CD8-positive, alpha-beta memory T cell (primary cell): ENCODE measurements at places on chromosomes 3 and 15. TPM values are rescaled to one million over a fixed set of nuclear protein-coding genes. Genes with fewer than 3 reads are reported as not detected.
A peak's percentile ranks its signal among the peaks of the same experiment; 100 is the strongest.

DNA sequence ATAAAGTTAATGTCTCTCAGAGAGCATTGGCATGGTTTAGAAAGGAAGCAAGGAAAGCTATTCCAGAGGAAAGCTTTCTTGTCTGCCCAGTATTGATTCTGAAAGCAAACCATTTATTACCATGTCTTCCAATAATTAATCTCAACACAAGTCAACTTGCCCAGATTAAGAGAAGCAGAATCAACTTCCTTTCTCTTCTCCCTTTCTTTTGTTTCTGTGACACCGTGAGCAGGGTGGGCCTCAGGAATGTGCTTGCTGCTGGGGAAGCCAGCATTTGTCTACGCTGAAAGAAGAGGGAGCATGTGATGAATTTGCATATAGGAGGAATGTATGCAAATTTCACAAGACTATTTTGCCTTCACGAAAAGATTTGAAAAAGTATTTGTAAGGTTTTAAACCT, 368.6 kb upstream of the ROPN1 start:
- no peaks in the 10 kb centered on the region for H3K36me3 ChIP-seq
- H3K4me3 ChIP-seq = no peak overlapping the region
- no peak for DNase-seq

DNA sequence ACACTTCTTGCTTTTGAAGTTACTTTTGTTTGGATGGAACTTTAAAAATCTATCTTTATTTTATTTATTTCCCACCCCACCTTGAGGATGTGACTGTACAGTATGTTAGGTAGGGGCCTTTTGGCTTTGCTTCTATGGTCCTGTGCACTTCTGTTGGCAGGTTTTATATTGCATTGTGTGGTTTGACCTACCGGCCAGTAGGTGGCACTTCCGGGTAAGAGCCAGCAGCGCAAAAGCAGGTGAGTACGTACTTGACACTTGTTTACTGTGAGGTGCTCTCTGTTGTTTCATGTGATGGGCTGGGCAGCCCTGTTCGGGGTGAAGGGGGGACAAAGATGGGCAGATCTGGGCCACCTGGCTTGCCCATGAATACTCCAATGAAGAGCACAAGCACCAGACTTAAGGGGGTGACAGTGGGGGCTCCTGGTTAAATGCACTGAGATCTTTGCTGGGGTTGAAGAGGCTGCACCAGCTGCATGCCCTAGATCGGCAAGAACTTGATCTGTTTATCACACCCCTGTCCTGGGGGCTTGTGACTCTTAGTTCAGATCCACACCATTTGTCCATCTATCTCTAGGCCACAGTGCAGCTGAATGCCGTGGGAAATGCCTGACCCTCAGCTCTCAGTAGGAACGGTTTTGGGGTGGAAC, 131.6 kb downstream of the NLGN1 start:
- no peak for DNase-seq
- no peaks in the 10 kb centered on the region for H3K4me1 ChIP-seq
- H3K27me3 ChIP-seq = no peaks in the 10 kb centered on the region

- H3K27ac ChIP-seq = peak overlapping the region; percentile 100
- peaks cover 57% of the 10 kb centered on the region for H3K36me3 ChIP-seq
- peak; percentile 88 for DNase-seq
- peak overlapping the region; percentile 79 for H3K4me3 ChIP-seq
- H3K27me3 ChIP-seq = no peaks in the 10 kb centered on the region
Measured at GRCh38 chr15:44712346-44713005, 1.2 kb downstream of the B2M start.

DNA sequence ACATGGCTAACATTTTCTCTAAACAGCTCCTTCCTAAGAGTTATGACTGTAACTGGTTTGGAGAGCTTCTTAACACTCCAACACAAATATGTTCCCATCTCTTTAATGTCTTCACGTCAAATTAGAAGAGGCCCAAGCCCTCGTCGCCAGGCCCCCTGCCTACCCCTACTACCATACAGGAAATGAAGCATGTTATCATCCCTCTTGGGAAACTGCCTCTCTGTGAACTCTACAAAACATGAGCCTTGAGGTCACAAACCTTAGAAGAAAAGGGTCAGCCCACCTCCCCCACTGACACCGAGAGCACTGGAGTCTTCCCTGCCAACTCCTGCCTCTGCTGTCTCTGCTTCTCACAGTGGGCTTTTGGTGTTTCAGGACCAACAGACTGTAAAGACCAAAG, 243.1 kb upstream of the STT3B start:
- H3K4me3 ChIP-seq = no peak overlapping the region
- H3K27ac ChIP-seq = no peak overlapping the region
- no peaks in the 10 kb centered on the region for H3K36me3 ChIP-seq
- H3K4me1 ChIP-seq = no peaks in the 10 kb centered on the region
- H3K27me3 ChIP-seq = no peaks in the 10 kb centered on the region

GRCh38 chr15:34360298-34360697, 6.7 kb downstream of the LPCAT4 start:
- no peak overlapping the region for H3K4me3 ChIP-seq
- peaks cover 16% of the 10 kb centered on the region for H3K36me3 ChIP-seq
- no peak for DNase-seq
- no peak overlapping the region for H3K27ac ChIP-seq
- peaks cover 7% of the 10 kb centered on the region for H3K4me1 ChIP-seq
- no peaks in the 10 kb centered on the region for H3K27me3 ChIP-seq

DNA sequence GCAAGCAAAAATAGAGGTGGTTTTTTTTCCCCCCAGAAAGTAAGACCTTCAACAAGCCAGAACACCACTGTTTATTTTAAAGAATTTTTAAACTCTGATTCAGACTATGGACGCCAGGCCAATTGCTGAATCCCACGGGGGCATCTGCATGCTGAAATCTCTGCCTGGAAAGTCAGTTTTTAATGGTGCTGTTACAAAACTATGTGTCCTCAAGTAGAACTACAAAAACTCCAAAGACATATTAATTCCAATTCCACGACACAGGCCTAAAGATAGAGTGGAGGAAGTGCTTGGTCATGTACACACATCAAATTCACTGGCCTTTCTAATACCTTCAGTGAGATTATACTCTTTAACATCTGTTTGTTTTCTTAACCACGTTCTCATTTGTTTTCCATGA, 490.5 kb upstream of the NR2F2 start:
- H3K4me3 ChIP-seq = peak overlapping the region; percentile 5
- no peak overlapping the region for H3K27ac ChIP-seq

- H3K27me3 ChIP-seq = no peaks in the 10 kb centered on the region
- no peak for DNase-seq
- H3K4me3 ChIP-seq = peak overlapping the region; percentile 23
- peaks cover 13% of the 10 kb centered on the region for H3K4me1 ChIP-seq
Measured at GRCh38 chr3:133442518-133442917, 42.7 kb downstream of the BFSP2 start.

DNA sequence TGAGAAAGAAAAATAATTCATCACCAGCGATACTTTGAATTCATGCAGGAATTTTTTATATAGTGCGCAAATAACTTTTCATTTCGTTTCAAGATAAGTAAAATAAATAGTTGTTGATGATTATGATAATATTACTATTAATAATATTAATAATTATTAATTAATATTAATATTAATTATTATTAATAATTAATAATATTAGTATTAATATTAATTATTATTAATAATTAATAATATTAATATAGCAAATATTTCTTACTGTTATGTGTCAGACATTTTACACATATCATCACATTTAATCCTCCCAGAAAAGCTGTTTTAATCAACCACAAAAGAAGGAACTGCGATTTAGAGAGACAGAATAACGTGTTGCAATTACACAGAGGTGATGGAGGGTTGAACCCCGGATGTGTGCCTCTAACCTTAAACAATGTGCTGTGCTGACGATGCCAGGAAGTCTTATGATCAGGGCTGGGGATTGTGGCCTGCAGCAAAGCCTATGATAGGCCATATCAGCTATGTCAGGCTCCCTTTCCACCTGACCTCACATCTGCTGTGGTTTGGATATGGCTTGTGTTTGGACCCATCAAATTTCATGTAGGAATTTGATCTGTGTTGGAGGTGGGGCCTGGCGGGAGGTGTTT, 263.5 kb upstream of the NR2F2 start:
- H3K27me3 ChIP-seq = no peaks in the 10 kb centered on the region
- no peak overlapping the region for H3K27ac ChIP-seq
- DNase-seq = no peak
- H3K4me3 ChIP-seq = no peak overlapping the region
- H3K4me1 ChIP-seq = no peaks in the 10 kb centered on the region
- no peaks in the 10 kb centered on the region for H3K36me3 ChIP-seq

GRCh38 chr3:183558495-183558894, 3.0 kb upstream of the KLHL6 start:
- H3K27me3 ChIP-seq = no peaks in the 10 kb centered on the region
- peaks cover 12% of the 10 kb centered on the region for H3K4me1 ChIP-seq
- no peak for DNase-seq
- H3K27ac ChIP-seq = no peak overlapping the region

- H3K4me1 ChIP-seq = no peaks in the 10 kb centered on the region
- no peak overlapping the region for H3K4me3 ChIP-seq
- no peaks in the 10 kb centered on the region for H3K36me3 ChIP-seq
- no peak for DNase-seq
- no peak overlapping the region for H3K27ac ChIP-seq
Measured at GRCh38 chr15:76169018-76169417, 109.2 kb downstream of the TMEM266 start.

- no peak for DNase-seq
- no peak overlapping the region for H3K27ac ChIP-seq
- H3K27me3 ChIP-seq = no peaks in the 10 kb centered on the region
Measured at GRCh38 chr15:51117270-51117669, 22.6 kb upstream of the TNFAIP8L3 start.

DNA sequence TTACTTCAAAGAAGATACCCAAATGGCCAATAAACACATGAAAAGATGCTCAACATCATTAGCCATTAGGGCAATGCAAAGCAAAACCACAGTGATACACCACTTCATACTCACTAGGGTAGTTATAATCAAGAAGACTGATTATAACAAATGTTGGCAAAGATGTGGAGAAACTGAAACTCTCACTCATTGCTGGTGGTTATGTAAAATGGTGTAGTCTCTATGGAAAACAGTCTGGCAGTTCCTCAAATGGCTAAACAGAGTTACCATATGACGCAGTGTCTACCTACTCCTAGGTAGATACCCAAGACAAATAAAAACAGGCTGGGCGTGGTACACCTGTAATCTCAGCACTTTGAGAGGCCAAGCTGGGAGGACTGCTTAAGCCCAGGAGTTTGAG, 3.5 kb upstream of the ZFAND6 start:
- no peak overlapping the region for H3K27ac ChIP-seq
- H3K4me3 ChIP-seq = no peak overlapping the region
- peaks cover 5% of the 10 kb centered on the region for H3K4me1 ChIP-seq
- no peak for DNase-seq
- H3K36me3 ChIP-seq = no peaks in the 10 kb centered on the region

- DNase-seq = no peak
- H3K4me1 ChIP-seq = peaks cover 44% of the 10 kb centered on the region
- no peak overlapping the region for H3K4me3 ChIP-seq
- H3K36me3 ChIP-seq = no peaks in the 10 kb centered on the region
Measured at GRCh38 chr3:196634224-196634623, 5.3 kb upstream of the NRROS start.

DNA sequence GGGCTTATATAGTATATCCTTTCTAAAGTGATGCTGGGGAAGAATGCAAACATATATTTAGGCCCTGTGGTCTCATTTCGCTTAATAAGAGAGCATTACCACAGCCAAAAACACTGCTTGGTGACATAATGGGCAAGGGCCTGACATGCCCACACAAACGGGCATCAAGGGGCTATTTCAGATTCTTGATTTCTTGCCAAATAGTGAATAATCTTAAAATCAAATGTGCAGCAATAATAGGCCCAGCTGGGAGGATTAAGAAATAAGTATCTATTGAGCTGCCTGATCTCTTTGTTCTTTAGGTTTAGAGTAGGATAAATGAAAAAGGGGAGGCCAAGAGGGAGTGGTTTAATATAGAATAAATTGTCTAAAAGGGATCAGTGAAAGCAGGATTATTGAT, 241.0 kb upstream of the GBE1 start:
- H3K27ac ChIP-seq = no peak overlapping the region
- DNase-seq = no peak
- no peaks in the 10 kb centered on the region for H3K36me3 ChIP-seq
- H3K4me1 ChIP-seq = no peaks in the 10 kb centered on the region
- no peak overlapping the region for H3K4me3 ChIP-seq
- H3K27me3 ChIP-seq = no peaks in the 10 kb centered on the region

- peak overlapping the region; percentile 46 for H3K4me3 ChIP-seq
- no peaks in the 10 kb centered on the region for H3K27me3 ChIP-seq
- H3K36me3 ChIP-seq = no peaks in the 10 kb centered on the region
- peak; percentile 42 for DNase-seq
Measured at GRCh38 chr3:71305231-71306206, 278.0 kb downstream of the FOXP1 start.

- H3K36me3 ChIP-seq = no peaks in the 10 kb centered on the region
- no peak overlapping the region for H3K27ac ChIP-seq
- no peaks in the 10 kb centered on the region for H3K27me3 ChIP-seq
Measured at GRCh38 chr3:106276755-106277612, 408.2 kb upstream of the CBLB start.

GRCh38 chr15:33934396-33934795, 33.9 kb upstream of the CHRM5 start:
- no peak for DNase-seq
- H3K4me3 ChIP-seq = no peak overlapping the region
- H3K4me1 ChIP-seq = no peaks in the 10 kb centered on the region
- H3K27ac ChIP-seq = no peak overlapping the region

DNA sequence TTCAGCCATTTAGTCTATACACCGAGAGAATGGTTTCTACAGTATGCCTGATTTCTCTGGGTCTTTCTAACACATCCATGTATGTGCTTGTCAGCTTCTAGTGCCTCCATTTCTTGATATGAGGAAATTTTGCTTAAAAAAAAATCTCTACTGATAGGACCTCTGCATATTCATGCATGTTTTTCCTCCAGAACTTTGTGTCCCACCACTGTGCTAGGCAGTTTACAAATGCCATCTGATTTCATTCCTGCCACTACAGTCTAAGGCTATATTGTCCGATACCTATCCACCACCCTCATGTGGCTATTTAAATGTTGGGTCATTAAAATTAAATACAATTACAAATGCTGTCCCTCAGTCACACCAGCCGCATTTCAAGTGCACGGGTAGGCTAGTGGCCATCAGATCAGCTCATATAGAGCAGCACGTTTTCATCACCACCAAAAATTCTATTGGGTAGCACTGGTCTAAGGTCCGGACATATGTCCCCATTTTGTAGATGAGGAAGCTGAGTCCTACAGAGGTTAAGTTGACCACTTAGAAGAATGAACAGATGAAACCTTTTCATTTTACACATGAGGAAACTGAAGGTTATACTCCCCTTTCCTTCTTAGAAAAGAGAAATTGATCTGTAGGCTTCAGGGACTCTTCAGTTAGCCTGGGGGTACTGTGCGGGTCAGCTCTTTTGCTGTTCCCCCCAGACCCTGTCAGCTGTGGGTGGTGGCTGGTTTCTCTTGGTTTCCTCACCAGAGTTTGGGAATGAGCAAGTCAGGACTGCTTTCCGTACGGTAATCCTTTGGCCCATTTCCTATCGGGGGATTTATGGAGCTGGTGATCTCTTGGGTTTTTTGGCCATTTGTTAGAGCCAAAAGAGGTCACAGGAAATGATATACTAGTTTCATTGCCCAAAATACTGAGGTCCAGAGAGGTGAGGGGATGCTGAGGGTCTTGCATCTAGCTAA, 56.5 kb downstream of the SMAD3 start:
- H3K27ac ChIP-seq = peak overlapping the region; percentile 64
- peaks cover 60% of the 10 kb centered on the region for H3K4me1 ChIP-seq
- no peak for DNase-seq
- H3K4me3 ChIP-seq = peak overlapping the region; percentile 26
- no peaks in the 10 kb centered on the region for H3K36me3 ChIP-seq

The ARGFX gene
- not detected for total RNA-seq

The CCDC80 gene
- total RNA-seq = not detected

The SLC51A gene
- not detected for total RNA-seq

The C3orf20 gene
- total RNA-seq = 0.07 TPM

The TTC21A gene
- total RNA-seq = 1.1 TPM

The GOLGA8Q gene
- 1.0 TPM for total RNA-seq

The PLA2G4D gene
- total RNA-seq = not detected
